ENCODE measurements at places on chromosomes 1 and 21. TPM values are rescaled to one million over a fixed set of nuclear protein-coding genes. Genes with fewer than 3 reads are reported as not detected.

- no peaks in the 10 kb centered on the region for H3K27me3 ChIP-seq
- H3K27ac ChIP-seq, result no peak overlapping the region
- no peaks in the 10 kb centered on the region for H3K4me1 ChIP-seq
- no peak for DNase-seq
- H3K36me3 ChIP-seq, result no peaks in the 10 kb centered on the region
These were observed 29.4 kb downstream of the PALMD start for GRCh38 chr1:99675292-99675691.

- no peak overlapping the region for H3K27ac ChIP-seq
These were observed 194.3 kb upstream of the RGS18 start for GRCh38 chr1:191963781-191964455.

DNA sequence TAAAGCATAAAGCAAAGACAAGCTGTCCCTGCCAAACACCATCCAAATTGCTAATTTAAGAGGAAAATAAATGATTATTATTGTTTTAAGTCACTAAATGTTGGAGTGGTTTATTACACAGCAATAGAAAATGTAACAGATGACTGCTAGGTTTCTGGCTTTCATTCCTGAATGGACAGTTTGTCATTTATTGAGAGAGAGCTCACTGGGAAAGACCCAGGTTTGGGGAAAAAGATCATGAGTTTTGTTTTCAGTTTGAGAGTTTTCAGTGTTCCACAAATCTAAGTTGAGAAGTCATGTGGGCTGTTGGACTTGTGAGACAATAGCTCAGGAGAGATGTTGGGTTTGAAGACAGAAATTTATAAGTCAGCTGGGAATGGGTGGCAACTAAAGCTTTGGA, 5.4 kb downstream of the GPA33 start:
- no peak overlapping the region for H3K4me3 ChIP-seq
- no peaks in the 10 kb centered on the region for H3K36me3 ChIP-seq
- peaks cover 27% of the 10 kb centered on the region for H3K4me1 ChIP-seq

TCEA3 gene
- 34.6 TPM for total RNA-seq

Data from CD4-positive, alpha-beta T cell (primary cell).